Activated CD4-positive, CD25-positive, alpha-beta regulatory T cell treated with anti-CD3 and anti-CD28 coated beads, Interleukin-2, amount 50 U/mL, for 24 hours (primary cell): ENCODE measurements at places on chromosomes 2 and 18.

DNA sequence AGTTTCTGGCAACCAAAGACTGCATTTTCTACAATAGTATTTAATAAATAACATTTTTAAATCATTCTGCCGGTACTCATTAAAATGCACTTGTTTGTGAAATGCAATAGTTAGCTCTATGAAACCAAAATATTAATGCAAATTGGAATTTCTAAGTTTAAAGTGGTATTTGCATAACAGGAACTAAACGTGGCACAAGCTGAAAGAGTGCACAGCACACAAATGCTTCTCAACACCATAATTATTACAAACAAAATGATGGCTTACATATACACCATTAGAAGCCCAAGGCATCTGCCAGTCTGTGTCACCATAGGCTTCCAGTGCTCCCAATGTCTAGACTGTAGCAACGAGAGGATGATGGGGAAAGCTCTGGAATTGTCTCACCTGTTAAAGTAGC is 280.5 kb downstream of the TCF4 start:
- no peak for ATAC-seq

DNA sequence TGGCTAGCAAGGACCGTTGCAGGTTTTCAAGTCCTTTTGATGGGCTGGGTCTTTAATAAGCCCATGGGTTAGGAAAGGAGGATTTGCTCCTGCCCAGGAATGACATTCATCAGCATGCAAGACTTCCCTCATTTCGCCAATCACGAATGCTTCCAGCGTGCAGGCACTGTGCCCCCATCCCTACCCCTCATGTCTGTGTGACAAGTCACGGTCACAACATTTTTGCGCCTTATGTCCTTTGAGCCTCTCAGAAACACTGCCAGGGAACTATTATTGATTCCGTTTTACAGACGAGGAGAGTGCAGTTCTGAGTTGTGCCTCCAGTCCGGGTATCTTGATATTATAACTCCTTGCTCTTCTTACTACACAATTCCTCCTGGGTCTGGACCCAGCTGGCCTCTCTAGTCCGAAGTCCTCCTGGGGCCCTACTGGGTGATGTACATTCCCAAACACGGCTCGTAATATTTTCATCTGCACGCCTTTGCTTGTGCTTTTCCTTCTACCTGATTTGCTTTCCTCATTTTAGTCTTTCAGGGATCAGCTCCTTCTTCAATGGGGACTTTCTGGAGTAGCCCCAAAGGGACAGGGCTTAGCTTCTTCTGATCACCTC is 101.8 kb upstream of the MYCN start:
- no peak for ATAC-seq

- no peak for ATAC-seq
Observed at GRCh38 chr18:75173125-75173432, 35.9 kb downstream of the PTGR3 start.

GRCh38 chr2:160194946-160195345 is 5.1 kb downstream of the ITGB6 start:
- peak; percentile 24 for ATAC-seq

DNA sequence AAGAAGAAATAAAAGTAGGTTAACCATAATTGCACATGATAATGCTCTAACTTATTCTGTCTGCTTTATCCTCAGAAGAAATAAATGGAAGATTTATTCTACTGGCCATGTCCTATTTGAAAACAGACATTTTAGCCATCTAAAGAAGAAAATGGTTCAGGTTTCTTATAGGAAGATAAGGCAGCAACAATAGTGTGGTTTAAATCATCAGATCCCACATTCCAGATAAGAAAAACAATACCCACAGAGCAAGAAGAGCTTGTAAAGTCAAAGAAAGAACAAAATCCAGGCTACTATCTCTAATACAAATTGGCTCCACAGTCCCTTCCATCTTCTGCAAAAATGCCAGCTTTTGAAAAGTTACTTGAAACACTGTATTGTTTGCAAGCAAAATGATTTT is 49.3 kb downstream of the L3MBTL4 start:
- no peak for ATAC-seq

DNA sequence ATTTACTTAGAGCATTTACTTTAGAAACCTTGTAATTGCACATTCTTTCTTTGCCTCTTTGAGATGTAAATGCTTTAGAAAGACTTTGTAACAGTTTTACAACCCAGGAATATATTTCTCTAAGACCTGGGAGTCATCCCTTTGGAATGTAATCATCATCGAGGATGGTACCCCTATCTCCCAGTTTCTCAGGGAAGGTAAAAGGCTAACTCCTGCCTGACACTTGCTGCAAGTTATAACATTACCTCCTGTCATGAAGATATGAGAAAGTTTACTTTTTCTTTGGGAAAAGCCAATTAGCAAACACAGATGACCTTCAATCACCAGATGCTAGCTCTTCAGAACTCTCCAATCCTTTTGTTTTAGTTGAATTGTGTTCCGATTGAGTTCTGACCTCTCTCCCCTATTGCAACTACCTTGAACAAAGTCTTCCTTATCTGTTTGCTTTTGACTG is 420.3 kb upstream of the FSIP2 start:
- ATAC-seq: no peak
